Effector memory CD4-positive, alpha-beta T cell (primary cell): ENCODE measurements at places on chromosomes 6 and 20.

- DNase-seq: peak; percentile 66
Measured at GRCh38 chr6:157322792-157323254, 496 bp downstream of the TMEM242 start.

GRCh38 chr6:10451828-10452509 is 37.1 kb upstream of the TFAP2A start:
- DNase-seq: no peak

- no peak for DNase-seq
Measured at GRCh38 chr6:66508433-66508832, 801.4 kb upstream of the EYS start.

DNA sequence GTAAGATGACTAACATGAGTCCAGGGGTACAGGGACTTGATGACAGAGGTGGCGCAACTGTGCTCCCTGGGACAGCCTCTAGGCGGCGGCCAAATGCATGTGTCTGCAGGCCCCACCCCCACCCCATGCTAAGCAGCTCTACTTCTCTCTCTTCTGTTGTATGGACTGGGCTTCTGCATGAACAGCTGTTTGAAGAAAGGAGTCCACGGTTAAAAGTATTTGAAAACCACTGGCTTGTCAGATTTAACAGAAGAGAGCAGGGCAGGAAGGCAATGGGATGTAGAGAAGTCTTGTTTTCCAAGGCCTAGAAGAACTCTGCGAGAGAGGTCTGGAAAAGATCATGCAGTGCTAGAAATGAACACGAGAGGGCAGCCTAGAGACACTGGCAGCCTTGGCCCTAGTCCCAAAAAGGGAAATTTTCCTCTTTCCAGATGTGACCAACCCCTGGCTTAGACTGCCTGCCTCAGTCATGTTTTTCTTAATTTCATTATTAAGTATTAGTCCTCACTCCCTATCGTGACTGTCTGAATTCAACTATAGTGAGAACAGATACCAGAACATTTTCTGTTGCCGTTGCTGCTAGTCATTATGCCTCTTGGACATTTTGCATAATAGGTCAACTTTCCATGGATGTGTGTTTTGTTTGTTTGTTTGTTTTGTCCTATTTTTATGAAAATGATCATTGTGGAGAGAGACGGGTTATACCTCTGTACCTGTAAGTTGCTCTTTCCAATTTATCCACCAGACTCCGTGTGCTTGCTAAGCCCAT is 265.0 kb downstream of the ADGRG6 start:
- DNase-seq: peak; percentile 8

- no peak for DNase-seq
Measured at GRCh38 chr20:62469352-62469751, 6.4 kb downstream of the GATA5 start.

- DNase-seq: no peak
Measured at GRCh38 chr6:3847521-3847920, 1.7 kb upstream of the FAM50B start.

- DNase-seq: no peak
Measured at GRCh38 chr20:43925801-43926200, 11.1 kb downstream of the TOX2 start.

DNA sequence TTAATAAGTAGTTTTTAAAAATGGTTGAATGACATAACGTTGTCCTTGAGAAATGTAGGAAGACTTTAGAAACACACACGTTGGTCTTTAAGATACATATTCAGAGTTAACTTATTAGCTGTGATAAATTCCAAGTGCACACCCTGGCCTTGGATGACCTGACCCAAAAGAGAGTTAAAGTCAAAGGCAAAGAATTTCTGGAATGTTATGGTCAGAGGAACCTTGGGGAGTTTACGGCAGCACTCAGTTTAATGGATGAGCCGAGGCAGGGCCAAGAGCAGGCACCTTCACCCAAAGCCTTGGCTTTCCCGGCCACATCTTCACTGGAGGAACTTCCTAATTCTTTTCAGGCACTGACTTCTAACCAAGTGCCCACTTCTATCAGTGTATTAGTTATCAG is 200.5 kb downstream of the SMOC2 start:
- no peak for DNase-seq

DNA sequence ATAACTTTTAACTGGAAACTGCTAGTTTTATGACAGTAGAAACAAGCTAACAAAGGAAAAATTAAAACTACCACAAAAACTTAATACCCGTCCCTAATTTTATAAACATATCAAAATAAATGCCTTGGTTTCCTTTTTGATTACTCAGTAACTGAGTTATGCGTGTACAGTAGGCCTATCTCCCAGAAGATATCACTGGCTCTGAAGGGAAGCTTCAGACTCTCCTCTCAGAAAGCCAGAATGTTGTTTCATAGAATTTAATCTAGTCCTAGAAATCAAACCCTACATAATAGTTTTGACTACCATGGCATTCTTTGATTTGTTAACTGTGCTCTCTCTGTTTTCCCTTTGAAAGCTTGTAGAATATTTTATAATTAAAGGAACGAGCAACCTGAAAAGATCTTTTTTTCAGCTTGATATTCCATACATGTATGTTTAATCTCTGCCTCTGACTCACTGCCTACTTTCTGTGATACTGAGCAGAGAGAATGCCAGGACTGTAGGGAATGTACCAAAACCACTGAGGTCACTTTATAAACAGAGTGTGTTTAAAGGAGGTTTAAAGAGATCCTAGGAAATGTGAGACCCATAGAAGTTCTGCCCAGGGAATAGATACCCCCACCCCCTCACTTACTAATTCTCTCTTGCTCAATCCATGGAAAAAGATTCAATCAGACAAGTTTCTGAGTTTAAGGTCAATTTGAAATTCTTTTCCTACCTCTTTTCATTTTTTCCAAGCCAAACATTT is 311.5 kb downstream of the HDGFL1 start:
- no peak for DNase-seq

- DNase-seq: no peak
Measured at GRCh38 chr20:10065154-10065833, 30.5 kb downstream of the ANKEF1 start.

- DNase-seq: no peak
Measured at GRCh38 chr20:44900231-44900854, 9.5 kb upstream of the PABPC1L start.

GRCh38 chr6:35905841-35906498 is 14.9 kb downstream of the SRPK1 start:
- no peak for DNase-seq

GRCh38 chr6:107706516-107707115 is 117.5 kb downstream of the SCML4 start:
- no peak for DNase-seq

- DNase-seq: no peak
Measured at GRCh38 chr6:73823832-73824231, 127.8 kb downstream of the CD109 start.

DNA sequence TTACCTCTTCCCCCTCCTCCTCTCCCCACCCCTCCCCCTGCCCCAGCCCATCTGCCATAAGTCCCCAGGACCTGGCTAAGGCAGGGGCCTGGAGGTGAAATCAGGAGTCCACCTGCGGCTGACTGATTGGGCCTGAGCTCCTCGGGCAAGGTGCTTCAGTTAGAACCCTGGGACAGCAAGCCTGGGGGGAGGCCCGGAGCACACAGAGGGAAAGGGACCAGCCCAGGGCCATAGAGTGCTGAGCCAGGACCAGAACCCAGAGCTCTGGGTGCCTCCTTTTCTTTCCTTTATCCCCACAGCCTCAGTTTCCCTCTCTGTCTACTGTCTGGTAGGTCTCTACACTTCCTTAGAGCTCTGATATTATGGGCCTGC is 35.7 kb upstream of the VEGFA start:
- no peak for DNase-seq

DNA sequence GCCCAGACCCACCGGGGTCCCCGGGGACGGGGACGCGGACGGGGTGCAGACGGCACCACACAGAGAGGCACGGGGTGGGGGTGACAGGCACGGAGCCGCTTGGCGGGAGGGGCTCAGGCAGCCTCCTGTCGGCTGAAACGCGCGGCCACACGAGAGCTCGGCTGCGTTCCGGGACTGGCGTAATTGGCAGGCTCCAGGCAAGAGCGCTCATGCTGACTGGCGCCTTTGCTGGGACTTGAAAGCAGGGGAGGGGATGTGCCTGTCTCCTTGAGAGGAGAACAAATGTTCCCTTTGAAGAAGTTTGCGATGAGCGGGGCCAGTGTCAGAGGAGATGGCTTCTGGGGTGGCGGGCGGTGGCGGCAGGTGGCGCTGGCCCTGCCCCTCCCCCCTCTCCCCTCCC is 25.8 kb downstream of the BHLHE23 start:
- DNase-seq: peak; percentile 17

DNA sequence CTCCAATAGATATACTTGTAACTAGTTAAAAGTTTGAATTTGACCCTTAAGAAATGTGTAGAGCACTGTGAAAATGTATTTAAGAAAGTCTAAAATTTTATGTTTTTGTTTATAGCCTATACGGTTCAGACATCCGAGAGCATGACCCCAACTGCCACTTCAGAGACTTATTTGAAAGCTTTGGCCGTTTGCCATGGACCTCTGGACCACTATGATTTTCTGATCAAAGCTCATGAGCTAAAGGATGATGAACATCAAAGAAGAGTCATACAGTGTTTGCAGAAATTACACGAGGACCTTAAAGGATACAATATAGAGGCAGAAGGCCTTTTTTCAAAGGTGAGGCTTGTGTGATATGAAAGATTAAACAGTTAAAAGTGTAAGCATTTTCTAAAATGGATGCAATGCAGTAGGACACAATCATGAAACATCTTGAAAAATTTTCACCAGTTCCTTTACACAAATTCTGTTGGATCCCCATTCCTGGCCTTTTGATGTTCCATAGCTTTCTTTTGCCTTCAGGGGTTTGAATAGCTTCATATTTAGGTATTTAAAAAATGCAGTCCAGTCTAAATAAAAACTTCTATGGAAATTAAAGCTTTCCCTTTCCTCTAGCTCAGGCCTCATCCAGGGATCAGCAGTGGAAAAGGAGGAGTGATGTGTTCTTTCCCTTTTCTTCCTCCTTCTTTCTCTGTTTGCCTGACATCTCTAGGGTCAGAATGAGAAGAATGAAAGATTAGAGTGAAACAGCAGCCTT is 29.0 kb downstream of the AFG1L start:
- no peak for DNase-seq

GRCh38 chr6:42168650-42169049 is 4.5 kb upstream of the GUCA1A start:
- no peak for DNase-seq

DNA sequence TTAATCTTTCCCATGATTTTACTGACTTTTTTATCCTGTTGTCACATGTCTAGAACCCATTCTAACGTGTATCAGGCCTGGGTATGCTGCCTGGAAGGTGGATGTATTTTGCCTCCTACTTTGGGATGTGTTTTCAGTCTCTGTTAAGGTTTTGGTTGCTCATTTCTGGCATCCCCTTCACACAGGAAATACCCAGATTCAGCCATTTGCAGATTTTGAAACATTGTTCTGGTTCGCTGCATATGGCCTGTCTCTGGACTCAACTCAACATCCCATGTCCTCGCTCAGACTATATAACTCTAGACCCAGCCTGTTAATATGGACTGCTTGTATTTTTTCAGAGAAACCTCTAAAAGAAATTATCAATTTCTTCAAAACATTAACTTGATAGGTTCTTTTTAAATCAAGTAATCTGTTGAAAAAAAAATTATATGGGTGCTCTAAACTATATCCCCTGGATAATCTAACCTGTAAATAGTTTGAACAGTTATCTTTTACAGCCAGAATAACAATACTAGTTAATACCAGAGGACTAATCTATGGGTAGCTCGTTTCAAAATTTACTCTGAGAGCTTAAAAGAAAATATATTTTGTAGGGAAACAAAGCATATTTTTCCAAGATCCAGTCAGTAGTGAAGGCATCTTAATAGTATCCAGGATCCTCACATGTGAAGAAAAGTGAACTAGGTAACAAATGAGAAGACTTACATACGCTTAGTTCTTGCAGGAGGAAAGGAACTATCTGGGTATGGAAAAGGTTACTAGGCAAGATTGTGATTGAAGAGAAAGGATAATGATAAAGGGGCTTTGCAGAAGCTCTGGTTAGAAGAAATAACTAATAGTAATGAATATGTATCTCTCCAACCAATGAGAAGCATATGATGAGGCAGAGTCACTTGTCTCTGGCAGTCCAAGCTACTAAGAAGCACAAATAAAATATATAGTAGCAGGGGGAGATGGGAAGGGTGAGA is 23.4 kb upstream of the HLA-DQB1 start:
- DNase-seq: no peak

DNA sequence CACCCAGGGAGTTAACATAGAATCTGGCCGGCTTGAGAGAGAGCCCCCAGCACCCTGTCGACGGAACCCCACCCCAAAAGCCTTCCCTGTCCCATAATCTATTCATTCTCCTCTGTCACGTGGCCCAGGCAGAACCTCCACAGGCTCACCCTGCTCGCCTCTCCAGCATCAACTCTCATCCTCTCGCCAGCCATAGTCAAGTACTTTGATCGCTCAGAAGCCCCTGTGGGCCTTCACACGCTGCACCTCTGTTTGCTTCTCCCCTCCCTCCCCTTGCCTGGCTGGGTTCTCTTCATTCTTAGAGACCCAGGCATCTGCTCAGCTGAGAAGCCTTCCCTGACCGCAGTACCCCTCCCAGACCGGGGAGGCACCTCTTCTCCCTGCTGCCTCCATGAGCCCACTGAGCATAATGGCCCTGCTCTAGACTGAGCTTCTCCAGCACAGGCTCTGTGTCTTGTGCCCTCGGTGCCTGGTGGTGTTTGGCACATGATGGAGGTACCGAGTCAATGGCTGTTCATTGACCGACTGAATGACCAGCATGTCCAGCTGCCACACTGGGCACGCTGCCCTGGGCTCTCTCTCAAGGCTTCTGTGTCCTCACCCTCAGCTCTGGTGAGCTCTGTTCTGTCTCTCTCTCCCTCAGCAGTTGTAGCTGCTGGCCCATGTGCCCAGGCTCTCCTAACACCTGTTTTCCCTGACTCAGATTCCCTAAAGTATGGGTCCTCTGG is 33.7 kb downstream of the PKIG start:
- no peak for DNase-seq

- DNase-seq: no peak
Measured at GRCh38 chr6:134368670-134369069, 50.8 kb upstream of the SGK1 start.

DNA sequence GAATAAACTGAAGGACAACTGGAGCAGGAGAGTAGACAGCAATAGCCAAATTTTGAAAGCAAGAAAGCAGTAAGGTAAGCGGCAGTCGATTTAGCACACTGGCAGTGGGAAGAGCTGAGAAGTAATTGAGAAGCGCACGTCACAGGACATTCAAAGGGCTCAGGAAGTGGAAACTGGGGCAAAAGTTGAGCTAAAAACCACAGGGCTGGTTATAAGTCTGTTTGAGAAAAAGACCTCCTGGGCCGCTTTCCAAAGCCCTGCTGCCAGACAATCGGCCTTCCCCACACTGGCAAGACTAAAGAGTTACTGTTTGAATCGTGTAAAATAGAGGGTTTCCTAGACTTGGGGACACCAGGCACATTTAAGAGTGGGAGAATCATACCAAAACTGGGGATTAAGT is 161.4 kb downstream of the DNAH8 start:
- peak; percentile 16 for DNase-seq

DNA sequence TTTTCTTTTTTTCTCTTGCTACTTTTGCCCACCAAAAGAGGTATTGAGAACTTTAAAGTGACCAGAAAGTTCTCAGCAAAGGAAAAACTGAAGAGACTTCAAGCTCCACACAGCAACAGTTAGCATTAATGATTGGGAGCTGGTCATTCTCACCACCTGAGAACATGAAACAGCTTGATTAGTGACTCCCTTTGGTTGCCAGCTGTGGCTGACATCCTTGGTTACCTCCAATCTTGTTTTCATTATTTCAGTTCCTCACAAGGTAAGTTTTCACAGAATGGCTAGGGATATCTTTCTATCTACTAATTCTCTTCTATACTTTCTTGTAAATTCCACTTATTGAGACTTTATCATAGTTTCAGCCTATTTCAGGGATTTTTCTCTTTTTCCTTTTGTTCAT is 427.9 kb downstream of the QKI start:
- no peak for DNase-seq

- no peak for DNase-seq
Measured at GRCh38 chr6:13395272-13396237, 67.2 kb upstream of the TBC1D7 start.
